ENCODE measurements at places on chromosomes 7 and 10.

DNA sequence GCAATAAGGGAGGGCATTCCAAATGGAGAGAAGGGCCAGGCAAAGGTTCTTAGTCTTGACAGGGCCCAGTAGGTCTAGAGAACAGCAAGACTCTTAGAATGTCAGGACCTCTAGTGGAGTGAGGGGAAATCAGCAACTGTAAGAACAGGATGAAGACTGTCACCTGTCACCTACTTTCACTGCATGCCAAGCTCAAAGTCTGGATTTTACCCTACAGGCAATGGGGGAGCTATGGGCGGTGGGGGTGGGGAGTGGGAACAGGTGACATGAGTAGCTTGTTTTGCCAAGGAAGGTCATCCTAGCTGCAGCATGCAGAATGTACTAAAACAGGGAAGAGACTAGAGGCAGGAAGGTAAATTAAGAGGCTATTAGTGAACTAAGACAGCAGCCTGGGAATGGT lies 18.3 kb downstream of the GOT1 start:
- no peak for DNase-seq

DNA sequence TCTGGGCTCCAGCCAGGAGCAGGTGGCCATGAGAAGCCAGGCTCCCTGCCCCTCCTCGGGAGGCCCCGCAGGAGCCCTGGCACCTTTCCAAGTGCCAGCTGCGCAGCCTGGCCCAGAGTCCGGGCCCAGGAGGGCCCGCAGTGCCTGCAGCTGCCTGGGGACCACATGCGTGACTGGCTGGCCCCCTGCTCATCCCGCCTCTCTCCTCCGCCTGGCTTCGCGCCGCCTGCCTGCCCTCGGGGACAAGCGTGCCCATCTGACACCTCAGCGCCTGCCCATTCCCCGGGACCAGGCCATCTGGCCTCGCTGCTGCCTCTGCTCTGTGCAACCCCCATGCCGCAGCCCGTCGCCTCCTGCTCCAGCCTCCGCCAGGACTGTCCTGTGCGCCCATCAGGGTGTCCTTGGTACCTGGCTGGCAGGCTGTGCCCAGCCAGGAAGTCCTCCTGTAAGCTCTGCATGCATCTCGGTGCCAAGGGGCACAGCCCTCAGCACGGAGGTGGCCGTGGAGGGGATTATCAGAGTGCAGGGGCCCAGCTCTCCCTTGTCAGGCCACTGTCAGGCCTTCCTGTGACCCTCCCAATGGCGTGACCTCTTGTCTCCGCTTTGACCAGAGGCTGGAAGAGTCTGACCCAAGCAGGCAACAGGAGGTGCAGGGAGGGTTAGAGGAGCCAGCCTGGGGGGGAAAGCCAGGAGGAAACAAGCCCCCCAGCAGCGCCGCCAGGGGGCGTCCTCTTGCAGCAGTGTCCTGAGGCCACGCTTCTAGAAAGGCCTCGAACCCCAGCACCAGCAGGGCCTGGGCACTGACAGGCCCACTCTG lies 50.5 kb downstream of the TMEM209 start:
- DNase-seq: no peak

- DNase-seq: no peak
Measured at GRCh38 chr10:89454561-89455347, 40.4 kb downstream of the IFIT5 start.

GRCh38 chr7:142508251-142508650 lies 241.0 kb upstream of the PRSS1 start:
- DNase-seq: no peak

GRCh38 chr7:16543456-16543855 lies 16.8 kb downstream of the LRRC72 start:
- no peak for DNase-seq

DNA sequence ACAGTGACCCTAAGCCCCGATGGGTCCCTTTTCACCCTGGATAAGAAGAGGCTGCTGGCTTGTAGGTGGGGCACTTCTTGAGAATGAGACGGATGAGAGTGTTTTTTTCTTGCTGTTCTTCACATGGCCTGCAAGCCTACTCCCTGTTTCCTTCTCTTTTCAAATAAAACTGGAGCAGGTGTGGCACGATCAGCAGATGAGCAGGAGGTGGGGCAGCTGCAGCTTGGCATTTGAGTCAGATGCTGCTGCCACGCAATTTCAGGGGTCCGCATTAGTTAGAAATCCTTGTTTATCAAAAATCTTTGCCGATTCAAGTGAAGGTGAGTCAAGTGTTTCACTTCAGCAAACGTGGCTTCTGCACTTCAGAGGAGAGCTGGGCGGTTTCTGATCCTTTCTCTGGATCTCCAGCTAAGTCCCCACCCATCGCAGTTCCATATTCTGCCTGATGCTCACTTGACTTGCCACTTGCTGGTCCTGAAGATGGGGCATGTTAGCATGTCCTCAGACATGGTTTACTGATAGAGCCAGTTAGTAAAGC lies 20.8 kb downstream of the WDFY4 start:
- DNase-seq: no peak

GRCh38 chr10:23399701-23400144 lies 39.2 kb upstream of the OTUD1 start:
- DNase-seq: no peak

DNA sequence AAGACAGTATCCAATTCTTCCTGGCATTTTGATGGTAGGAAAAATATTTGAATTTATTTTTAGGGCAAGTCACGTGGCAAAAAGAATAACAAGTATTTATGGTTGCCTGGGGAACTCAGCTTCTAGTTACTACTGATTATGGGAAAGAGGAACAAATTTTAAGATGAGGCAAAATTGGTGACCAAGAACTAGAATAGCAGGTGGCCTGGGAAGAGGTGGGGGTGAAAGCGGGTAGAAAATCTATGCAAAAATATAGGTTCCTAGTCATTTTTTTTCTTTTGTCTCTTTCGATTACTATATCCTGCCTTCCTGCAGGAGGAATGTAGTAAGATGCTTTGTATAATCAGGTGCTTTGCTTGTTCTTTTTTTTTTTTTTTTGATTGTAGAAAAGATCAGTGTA lies 27.8 kb downstream of the ENTPD1 start:
- no peak for DNase-seq

- peak; percentile 54 for DNase-seq
Measured at GRCh38 chr7:4682621-4683042, 537 bp downstream of the FOXK1 start.

- no peak for DNase-seq
Measured at GRCh38 chr7:38274486-38274885, 1.1 kb upstream of the TARP start.

DNA sequence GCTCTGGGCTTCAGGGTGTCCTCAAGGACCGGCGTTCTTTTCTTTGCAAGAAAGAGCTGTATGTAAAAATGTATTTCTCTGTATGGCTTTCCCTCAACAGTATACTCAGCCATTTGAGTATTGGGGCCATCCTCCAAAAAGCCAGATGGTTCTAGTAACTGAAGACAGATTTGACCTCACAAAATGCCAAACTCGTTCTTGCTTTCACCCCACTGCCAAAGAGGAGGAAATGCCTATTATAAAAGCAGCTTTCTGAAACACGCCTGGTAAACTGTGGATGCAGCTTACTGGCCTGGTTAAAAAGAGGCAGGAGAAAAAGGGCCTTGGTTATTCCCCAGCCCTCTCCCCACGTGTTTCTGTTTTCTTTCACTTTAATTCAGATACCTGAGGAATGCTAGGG lies 7.7 kb upstream of the HTR5A start:
- DNase-seq: no peak

- no peak for DNase-seq
Measured at GRCh38 chr7:34058801-34059135, 153.4 kb downstream of the BMPER start.

DNA sequence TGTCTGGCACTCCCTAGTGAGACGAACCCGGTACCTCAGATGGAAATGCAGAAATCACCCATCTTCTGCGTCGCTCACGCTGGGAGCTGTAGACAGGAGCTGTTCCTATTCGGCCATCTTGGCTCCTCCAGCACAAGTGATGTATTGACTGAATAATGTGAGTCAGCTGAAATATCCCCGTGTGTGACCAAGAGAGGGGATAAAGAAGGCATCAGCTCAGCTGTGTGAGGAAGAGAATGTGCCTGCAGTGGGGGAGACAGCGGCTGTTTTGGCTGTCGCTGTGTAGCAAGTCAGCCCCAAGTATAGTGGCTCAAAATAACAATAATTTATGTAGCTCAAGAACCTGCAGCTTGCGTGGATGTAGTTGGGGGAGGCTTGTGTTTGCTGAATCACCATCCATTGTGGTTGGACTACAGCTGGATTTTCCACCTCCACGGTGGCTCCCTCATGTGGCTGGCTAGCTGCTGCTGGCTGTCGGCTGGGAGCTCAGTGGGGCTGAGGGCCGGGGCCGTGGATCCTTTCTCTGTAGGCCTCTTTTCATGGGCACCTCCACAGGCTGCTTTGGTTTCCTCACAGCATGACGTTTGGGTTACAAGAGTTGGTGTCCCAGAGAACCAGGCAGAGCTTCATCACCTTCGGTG lies 434.5 kb downstream of the CCSER2 start:
- no peak for DNase-seq

DNA sequence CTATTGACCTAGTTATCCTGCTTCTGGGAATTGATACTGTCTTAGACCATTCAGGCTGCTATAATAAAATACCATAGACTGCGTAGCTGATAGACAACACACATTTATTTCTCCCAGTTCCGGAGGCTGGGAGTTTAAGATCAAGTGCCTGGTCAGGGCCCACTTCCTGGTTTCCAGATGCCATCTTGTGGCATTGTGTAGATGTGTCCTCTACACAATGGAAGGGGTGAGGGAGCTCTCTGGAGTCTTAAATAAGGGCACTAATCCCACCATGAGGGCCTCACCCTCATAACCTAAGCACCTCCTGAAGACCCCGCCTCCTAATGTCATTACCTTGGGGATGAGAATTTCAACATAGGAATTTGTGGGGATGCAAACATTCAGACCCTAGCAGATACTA lies 62.4 kb downstream of the SLC35B4 start:
- DNase-seq: no peak

GRCh38 chr10:103983367-103983911 lies 16.5 kb downstream of the SLK start:
- no peak for DNase-seq

DNA sequence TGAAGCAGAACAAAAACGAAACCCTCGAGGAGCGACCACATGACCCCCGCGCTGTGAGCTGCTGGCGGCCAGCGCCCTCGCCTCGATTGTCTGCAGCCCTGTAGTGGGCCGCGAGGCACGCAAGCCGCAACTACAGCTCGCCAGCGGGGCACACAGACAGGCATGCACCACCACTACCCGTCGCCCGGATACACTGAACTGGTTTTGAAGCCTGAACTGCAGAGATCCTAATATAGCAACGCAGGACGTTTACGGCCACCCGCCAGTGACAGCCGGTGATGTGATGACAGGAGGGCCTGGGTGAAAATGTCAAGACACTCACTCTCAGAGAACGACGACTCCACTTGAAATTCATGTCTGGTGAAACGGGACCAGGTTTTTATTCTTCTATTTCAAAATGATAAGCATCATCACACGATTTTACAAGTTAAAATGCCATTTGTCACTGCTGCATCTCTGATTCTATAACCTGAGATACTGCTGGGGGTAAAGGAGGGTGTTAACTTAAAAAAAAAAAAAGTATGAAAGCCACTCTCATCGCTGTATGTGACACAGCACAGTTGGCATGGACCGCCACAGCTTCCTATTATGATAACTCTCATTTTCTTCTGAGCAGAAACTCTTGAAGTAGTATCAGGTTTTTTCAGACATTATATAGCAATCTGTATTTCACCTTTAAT lies 120.3 kb upstream of the DIP2C start:
- no peak for DNase-seq

DNA sequence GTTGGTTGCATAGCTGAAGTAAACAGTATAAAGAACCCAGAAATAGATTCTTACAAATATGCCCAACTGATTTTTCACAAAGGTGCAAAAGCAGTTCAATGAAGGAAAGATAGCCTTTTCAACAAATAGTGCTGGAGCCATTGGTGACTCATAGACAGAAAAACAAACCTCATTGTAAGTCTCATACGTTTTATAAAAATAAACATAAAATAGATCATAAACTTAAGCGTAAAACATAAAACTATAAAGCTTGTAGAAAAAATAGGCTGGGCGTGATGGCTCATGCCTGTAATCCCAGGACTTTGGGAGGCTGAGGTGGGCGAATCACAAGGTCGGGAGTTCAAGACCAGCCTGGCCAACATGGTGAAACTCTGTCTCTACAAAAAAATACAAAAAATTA lies 318.8 kb upstream of the IGFBP3 start:
- DNase-seq: no peak

- DNase-seq: no peak
Measured at GRCh38 chr7:120278773-120279172, 5.8 kb downstream of the KCND2 start.

DNA sequence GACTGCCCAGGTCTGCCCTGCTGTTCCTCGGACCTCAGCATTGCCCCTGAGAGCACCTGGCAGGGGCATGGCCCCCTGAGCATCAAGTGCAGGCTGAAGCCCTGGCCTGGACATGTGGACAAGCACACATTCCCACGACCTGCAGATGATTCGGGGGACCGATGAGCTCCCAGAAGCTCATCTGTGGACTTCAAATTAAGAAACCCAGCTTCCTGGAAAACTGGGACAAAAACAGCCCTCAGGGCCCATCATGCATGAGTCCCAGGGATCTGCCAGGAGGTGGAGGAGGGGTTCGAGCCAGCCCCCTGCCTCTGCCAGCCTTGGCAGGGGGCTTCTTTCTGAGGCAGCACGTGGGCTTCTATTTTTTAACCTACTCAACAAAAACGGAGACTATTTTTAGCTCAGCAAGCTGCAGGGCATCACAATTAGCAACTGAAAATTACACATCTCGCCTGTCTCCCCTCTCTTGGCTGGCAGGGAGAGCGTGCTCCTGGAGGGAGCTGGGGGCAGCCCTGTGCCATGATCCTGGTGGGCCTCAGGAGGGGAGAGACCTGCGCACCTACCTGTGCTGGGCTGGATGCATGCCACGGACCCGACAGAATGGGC lies 51.8 kb downstream of the RASGEF1A start:
- no peak for DNase-seq

- no peak for DNase-seq
Measured at GRCh38 chr7:22601408-22601807, 101.4 kb upstream of the STEAP1B start.

DNA sequence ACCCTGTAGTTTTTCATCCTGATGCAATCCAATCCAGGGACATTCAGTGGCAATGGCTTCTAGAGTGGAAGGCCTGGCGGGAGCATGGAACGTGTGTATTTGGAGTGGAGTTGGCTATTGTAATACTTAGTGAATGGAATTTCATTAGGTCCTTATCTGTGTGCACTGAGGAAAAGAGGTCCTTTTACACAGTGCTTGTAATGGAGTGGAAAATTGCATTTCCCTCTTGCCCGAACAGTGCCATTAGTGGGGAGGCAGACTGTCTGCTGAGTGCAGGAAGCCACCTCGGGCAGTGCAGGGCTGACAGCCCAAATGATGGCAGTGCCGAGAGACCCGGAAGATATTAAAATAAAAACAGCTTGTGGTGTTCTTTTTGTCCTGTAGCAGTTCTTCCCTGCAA lies 786.6 kb downstream of the LRMDA start:
- DNase-seq: no peak

Measured in T-helper 1 cell (primary cell).